Stimulated activated CD4-positive, alpha-beta T cell treated with anti-CD3 and anti-CD28 coated beads, Interleukin-4, amount 100 ng/mL, for 1 hour (primary cell): ENCODE measurements at places on chromosomes 3 and 15.

DNA sequence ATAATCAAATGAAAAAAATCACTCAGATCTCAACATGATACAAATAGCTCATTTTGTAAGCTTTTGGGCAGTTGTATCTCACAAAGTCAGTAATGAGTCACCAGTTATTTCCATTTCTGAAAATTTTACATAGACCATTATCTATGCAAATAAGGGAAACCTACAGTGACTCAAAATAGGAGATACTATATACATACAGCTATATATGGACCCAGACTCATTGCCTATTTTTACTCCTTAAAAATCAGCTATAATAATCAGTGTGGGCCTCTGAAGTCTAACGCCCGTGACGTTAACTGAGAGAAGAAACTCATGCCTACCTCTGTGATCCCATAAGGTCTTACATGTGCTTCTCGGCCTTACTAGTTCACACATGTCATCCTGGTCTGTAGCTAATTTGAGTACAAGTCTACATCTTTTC lies 31.6 kb downstream of the LRIG1 start:
- DNase-seq: no peak

DNA sequence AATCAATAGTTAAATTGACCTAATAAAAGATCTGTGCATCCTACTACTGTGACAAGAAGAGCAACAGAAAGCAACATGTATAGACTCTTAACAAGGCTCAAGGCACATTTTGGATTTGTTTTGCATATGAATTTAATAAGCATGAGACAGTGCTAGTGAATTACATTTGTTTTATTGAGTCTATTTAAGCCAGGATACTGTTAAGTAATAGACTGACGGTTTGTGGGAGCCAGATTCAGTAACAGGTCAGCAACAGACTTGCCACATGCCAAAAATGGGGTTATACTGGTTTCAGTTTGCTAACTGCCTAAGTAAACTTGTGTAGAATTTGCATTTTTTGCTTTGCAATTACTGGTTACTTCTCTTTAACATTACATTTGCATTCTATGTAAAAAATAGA lies 54.0 kb downstream of the MBNL1 start:
- DNase-seq: no peak

GRCh38 chr3:133038089-133038730 lies at the start of gene TMEM108:
TMEM108 (plus strand) TSS chr3:133038391.
- DNase-seq: peak; percentile 20

GRCh38 chr3:195897081-195897852 lies 11.1 kb downstream of the TNK2 start:
- DNase-seq: no peak

DNA sequence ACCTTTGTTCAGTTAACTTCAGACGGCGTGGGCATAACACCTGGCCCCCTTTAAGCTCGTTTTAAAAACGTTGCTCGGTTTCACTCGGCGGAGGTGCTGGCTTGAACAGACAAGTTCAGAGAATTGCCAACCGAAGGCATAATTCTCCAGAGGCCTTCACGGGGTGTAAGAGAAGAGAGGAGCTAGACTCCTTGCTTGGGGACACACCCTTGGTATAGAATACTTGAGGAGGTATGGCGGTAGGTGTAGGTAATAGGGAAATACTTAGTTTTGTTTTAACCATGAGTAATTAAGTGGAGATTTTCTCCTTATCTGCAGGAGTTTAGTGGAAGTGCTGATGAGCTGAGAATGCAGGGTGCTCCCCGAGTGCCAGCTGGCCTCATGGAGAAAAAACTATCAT lies 921 bp downstream of the FBXL2 start:
- no peak for DNase-seq

GRCh38 chr15:40590667-40591050 lies 3.4 kb upstream of the KNL1 start:
- DNase-seq: no peak

DNA sequence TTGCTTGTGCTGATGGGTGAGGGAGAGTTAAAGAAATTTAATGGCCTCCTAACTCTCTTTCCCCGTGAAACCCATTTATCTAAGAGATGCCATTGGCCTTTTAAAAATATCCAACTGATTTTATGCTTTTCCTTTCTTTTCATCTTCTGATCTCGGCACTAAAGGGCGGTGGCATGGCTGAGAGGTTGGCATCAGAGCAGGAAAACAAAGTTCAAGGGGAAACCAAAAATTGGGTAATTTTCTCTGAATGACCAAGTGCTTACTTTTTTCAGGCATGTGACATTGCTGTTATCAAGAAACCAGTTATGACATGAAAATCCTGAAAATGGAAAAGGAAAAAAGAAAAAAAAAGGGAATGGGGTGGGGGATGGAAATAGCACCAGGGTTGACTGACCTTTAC lies 3.2 kb downstream of the CGNL1 start:
- DNase-seq: no peak

GRCh38 chr15:68227643-68228142 lies 1.8 kb downstream of the CLN6 start:
- no peak for DNase-seq

GRCh38 chr3:172659246-172660002 lies 51.4 kb downstream of the NCEH1 start:
- no peak for DNase-seq

GRCh38 chr15:67084561-67084960 lies 19.2 kb downstream of the SMAD3 start:
- no peak for DNase-seq
